ENCODE measurements at places on chromosomes 2 and 18.

DNA sequence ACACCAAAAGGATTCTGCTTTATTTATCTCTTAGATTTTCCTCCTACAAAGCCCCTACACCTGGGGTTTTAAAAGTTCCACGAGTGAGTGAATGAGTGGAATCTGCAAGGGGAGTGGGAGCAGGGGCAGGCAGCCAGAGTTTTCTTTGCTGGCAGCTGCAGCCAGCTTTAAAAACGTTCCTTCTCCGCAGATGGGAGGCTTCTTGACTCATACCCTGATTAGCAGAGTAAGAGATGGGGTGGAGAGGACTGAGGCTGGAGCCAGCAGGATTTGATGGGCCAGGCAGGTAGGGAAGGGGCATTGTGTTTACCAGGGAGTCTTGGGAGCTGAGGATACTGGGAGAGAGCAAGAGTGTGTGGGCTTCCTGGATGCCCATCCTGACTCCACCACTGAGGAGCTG, 99.6 kb upstream of the TNP1 start:
- no peak for DNase-seq

DNA sequence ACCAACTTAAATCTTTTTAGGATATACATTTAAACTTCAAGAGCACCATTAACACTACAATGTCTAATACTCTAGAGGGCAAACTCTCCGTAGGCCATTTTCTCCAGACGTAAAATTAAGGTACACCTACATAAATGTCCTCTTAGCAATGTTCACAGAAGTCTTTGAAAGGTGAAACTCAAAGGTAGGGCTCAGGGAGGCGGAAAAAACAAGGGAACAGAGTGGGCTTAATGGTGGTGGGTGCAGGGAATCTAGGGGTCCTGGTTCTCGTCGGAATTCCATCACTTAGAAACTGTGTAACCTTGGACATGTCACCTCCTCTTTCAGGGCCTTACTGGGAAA, 668 bp downstream of the NFU1 start:
- DNase-seq, result no peak

GRCh38 chr2:109290887-109291643, 162.1 kb downstream of the SH3RF3 start:
- no peak for DNase-seq

GRCh38 chr2:18159896-18160295, 281.4 kb downstream of the KCNS3 start:
- no peak for DNase-seq

- no peak for DNase-seq
Observed at GRCh38 chr2:233288663-233289062, 19.0 kb upstream of the SAG start.

DNA sequence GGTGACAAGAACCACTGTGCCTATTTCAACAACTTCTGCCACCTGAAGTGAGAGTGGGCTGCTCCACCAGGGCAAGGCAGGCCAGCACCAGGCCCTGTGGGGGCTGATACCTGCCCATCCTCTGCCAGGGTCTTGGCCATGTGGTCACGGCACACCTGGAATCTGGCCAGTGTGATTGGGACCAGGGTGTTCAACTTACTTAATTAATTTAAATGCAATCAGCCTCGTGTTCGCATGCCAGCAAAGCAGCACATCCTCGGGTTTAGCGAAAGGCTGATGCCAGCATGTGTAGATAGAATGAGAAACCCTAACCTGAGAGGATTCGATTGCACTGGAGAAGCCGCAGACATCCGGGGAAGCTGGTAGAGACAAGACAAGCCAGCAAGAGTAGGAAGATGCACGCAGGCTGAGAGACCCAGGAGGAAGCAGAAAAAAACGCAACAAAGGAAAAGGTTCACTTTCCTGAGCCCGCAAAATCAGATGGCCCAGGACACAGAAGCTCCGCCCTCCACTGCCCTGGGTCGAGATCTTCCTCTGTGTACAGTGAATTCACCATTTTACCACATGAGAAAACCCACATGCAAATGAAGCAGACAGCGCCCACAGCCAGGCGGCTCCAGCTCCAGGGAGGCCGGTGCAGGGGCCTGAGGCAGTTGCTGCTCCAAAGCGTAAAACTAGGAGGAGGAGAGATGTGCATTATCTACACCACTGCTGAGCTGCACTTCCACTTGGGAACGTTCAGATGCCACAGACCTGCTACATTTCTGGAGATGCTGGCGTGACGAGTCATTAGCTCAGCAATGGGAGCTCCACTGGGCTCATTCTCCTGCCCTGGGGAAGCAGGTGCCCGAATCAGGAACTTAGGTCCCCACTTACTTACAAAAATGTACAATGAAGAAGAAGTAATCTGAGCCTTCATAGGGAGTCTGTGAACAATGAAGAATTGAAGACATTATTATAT, 92.1 kb downstream of the TMEM18 start:
- DNase-seq, result peak; percentile 73

- DNase-seq, result no peak
Observed at GRCh38 chr18:25896178-25896780, 194.1 kb downstream of the SS18 start.

DNA sequence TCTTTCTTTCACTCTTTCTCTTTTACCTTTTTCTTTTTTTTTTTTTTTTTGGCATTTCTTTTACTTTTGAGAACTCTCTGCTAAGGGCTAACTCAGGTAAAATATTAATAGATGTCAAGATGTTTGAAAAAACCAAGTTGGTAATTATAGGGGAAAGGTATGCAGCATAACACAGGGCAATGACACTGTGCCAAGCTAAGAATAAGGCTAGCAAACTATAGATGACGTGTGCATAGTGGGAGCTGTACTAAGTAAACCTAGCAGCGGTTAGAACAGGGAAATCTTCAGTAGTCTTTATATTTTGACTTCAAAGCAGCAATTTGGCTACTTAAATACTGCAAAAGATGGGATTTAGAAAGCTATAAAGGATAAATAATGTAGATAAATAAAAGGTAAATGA, 415.4 kb upstream of the RGPD4 start:
- no peak for DNase-seq

DNA sequence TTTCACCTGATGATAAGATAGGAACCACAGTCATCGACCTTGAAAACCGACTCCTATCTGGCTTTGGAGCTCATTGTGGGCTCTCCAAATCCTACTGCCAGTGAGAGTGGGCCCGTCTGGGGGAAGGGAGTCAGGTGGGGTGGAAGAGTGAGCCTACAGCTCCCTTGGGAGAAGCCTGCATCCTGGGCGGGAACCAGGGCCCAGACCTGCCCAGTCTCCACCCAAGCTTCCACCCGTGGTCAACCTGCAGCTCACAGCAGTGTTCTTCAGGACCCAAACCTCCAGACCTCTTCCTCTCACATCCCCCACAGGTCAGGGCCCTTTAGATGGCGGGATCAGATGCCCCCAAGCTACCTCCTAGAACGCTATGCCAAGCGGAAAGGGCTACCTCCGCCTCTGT, 40.2 kb downstream of the LMAN2L start:
- DNase-seq, result no peak

GRCh38 chr2:100630473-100630977, 67.7 kb downstream of the PDCL3 start:
- peak; percentile 57 for DNase-seq

DNA sequence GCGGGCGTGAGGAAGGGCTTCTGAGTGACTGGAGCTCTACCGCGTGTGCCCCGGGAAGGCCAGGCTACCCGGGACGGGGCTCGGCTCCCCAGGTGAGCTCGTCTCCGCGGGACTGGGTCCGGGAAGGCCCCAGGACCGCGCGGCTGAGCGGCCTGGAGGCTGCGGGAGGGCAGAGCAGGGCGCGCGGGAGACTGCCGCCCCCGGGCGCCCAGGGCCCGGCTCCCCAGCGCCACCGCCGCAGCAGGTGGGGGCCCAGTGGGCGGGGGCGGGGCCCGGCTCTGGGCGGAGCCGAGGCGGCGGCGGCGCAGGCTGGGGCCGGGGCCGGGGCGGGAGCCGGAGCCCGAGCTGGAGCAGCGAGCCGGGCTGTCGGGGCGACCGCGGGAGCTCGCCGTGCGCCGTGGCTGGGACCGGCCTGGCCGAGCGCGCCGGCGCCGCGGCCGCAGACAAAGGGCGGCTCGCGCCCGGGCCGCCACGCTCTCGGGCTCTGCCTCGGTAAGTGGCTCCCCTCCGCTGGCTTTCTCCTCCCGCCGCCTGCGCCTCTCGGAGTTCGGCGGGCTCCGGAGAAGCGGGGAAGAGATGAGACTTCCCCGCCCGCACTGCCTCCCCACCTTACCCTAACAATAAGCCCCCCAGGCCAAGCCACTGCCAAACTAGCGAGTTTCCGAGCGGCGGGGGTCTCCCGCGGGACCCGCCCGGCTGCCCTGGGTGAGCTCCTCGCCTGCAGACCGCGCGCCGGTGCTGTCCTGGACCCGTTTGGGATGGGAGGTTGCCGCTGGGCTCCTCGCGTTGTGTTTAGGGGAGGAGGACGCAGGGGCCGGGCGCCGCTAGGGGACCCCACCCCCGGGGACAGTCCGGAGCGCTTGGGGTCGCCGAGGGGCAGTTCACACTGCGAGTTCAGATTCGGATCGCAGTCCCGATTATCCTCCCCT, at the start of gene MAPK4:
Gene MAPK4 (plus strand): TSS at position 336 of the 929 bp plus-strand sequence. CDS start 103,872 bp downstream, outside the sequence.
- peak; percentile 58 for DNase-seq

- DNase-seq, result no peak
Observed at GRCh38 chr18:4658804-4659203, 203.7 kb upstream of the DLGAP1 start.

DNA sequence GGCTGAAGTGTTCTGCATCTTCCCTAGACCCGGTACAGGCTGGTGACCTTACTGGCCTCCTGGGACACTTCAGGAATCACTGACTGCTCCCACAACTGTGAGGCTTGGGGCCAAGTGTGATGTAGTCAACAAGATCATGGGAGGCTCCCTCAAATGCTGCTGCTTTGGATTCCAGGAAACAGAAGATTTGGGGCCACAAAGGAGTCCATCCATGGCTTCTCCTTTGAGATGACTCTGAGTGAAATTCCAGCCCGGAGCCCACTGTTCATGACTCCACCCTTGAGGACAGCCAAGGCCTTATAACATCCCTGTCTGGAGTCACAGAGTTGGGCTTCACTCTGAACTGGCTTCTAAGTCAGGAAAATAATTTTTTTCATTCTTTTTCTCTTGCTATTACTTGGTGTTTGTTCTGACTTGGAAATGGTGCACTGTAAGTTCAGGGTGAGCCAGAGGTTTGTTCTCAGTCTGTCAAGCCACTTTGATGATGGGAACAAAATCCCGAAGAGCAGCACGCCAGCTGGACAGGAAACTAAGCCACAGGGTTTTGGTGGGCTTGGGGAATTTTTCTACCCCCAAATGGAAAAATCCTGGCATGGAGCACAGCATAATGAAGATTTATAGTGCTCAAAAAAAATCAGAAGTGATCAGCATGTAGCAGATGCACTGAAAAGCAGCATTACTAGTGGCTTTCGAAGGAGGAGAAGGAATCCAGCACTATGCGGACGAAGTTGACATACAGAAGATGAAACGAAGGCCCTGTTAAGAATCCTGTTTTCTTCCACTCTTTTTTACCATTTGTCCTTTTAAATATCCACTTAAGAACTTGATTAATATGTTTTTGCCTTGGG, 98.1 kb upstream of the ZFP36L2 start:
- DNase-seq, result no peak

- no peak for DNase-seq
Observed at GRCh38 chr2:169715379-169716237, 18.0 kb upstream of the KLHL23 start.

- DNase-seq, result no peak
Observed at GRCh38 chr2:10144771-10145518, 22.4 kb downstream of the RRM2 start.

- DNase-seq, result no peak
Observed at GRCh38 chr2:18132697-18133096, 254.2 kb downstream of the KCNS3 start.

DNA sequence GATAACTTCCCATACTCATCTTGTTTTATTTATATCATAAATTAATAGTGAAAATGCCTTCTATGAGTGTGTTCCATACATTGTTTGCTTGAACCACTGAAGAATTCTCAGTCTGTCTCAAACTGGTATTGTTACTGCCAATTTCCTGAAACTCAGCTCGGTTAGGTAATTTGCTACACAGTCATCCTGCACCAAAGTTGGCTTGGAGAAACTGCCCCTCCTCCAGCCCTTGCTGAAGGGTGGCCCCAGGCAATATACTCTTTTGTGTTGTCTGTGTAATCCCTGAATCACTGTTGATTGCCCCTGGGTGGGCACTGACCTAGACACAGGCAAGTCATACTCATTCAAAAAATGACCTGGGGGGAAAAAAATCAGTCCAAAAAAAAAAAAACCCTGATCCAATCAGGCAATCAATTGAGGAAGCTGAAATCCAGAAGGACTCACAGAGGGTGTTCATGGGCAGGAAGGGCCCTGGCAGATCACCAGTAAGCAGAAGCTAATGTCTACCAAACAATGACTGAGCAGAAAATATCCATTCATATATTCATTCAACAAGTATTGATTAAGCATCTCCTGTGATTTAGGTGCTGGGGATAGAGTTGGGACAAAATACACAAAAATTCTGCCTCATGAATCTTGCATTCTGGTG, 3.8 kb upstream of the SESTD1 start:
- DNase-seq, result no peak

GRCh38 chr18:27136208-27136535, 48.9 kb downstream of the CHST9 start:
- no peak for DNase-seq

DNA sequence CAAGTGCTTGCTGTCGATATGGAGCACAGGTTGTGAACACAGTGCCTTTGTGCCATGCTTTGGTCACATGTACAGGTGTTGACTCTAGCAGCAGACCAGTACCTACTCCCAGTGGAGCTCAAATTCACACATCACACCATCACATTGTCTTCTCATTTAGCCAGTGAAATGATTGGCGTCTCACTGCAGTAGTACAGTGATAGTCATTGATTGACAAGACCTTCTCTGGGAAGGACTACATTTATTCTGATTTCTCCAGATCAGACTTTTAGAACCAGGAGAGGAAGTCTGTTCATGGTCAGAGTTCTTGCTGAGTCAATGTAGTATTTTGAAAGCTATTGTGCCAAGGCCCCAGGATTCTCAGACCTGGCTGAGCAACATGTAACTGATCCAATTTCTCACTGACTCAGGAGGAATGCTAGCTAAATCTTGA, 75.2 kb downstream of the FMNL2 start:
- DNase-seq, result no peak

- no peak for DNase-seq
Observed at GRCh38 chr2:125004106-125004800, 979.2 kb downstream of the CNTNAP5 start.

DNA sequence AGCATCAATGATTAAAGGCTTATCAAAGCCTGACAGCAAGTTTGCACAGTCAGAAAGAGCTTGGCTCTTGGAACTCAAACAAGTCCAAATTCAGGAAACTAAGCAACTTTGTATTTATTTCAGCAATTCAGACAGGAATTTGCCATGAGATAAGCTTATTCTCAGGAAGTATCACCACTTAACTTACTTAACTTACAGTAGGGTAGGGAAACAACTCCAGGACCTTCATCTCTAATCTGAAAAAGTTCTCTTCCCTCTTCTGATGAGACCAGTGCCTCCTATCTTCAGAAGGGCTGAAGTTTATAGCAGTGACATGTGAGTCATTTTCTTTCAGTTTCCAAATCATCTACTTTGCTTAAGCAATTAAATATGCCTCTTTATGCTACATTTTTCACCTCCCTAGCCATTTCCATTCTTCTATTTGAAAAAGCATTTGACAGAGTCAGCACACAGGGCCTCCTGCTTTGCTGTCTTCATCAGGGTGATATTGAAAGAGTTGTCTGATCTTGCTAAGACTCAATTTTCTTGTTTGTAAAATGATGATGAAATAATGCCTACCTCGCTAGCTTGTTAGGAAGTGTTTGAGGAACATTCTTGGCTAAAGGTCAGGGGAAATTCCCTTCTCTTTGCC, 389.5 kb downstream of the RND3 start:
- no peak for DNase-seq

GRCh38 chr2:99648178-99648844, 158.5 kb upstream of the REV1 start:
- no peak for DNase-seq
